ENCODE measurements at places on chromosomes 11 and 22. TPM values are rescaled to one million over a fixed set of nuclear protein-coding genes. Genes with fewer than 3 reads are reported as not detected.

DNA sequence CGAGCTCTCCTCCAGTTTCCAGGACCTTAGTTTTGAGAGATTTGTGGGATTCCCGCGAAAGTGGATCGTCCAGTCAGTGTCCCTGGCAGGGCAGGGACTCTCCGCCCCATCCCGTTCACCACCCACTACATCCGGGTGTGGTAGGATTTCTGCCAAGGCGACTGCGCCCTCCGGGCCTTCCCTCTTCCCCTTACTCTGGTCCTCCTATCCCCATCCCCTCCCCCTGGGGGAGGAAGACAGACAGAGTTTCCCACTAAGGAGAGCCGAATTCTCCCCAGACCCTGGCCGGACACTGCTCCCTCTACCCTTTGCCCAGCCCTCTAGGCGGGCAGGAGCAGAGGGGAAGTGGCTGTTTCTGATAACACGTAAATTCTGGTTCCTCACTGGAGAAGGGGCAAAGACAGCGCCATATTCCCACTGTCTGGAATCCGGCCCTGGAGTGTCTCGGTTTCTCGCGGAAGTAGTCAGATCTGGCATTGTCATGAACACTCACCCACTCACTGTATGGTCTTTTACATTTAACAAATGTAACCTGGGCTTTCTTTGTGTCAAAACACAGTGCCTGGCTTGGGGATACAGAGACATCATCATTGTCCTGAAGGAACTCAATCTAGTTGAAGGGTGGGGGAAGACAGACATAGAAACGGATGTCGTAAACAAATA, 1.1 kb upstream of the NECTIN1 start:
- no peak overlapping the region for H3K27ac ChIP-seq
- H3K27me3 ChIP-seq: peaks cover 19% of the 10 kb centered on the region
- H3K4me1 ChIP-seq: peaks cover 32% of the 10 kb centered on the region
- H3K4me3 ChIP-seq: peak overlapping the region; percentile 88
- H3K36me3 ChIP-seq: no peaks in the 10 kb centered on the region
- peak; percentile 34 for DNase-seq

DNA sequence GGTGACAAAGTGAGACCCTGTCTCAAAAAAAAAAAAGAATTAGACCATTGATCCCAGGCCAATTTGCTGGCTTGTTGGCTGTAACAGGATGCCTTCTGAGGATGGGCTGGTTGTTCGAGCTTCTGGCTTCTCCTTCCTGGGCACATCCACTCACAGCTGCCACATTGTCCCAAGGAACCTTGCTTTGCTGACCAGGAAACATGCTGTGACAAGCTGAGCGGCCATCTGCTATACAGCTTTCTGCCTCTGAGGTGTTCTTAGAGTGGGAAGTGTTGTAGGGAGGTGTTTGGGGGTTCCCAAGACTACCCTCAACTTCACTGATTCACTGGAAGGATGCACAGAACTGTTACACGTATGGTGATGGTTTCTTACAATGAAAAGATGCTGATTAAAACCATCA, 6.5 kb downstream of the SNAP29 start:
- no peaks in the 10 kb centered on the region for H3K27me3 ChIP-seq
- no peak overlapping the region for H3K4me3 ChIP-seq
- H3K27ac ChIP-seq: no peak overlapping the region
- peaks cover 68% of the 10 kb centered on the region for H3K36me3 ChIP-seq

DNA sequence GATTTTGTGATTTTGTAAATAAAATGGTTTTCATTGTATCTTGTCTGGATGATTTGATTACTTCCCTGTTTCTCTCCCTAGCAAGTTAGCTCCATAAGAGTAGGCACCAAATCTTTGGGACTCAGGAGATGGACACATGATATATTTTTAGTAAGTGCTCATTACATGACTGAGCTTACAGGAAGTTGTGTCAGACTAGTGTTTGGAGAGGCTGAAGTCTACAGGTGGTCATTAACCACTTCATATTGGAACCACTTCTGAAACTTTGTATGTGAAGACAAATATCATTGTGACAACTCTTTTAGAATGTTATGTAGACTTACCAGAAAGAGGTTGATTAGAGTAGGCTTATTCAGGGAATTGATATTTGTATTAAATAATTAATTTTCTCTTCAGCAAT, 19.1 kb downstream of the ARHGAP42 start:
- DNase-seq: no peak
- no peaks in the 10 kb centered on the region for H3K36me3 ChIP-seq
- no peak overlapping the region for H3K4me3 ChIP-seq
- no peak overlapping the region for H3K27ac ChIP-seq

GRCh38 chr11:119356349-119357031, 10.0 kb upstream of the MFRP start:
- H3K36me3 ChIP-seq: no peaks in the 10 kb centered on the region
- peaks cover 7% of the 10 kb centered on the region for H3K4me1 ChIP-seq
- peak overlapping the region; percentile 81 for H3K4me3 ChIP-seq
- peak; percentile 75 for DNase-seq

DNA sequence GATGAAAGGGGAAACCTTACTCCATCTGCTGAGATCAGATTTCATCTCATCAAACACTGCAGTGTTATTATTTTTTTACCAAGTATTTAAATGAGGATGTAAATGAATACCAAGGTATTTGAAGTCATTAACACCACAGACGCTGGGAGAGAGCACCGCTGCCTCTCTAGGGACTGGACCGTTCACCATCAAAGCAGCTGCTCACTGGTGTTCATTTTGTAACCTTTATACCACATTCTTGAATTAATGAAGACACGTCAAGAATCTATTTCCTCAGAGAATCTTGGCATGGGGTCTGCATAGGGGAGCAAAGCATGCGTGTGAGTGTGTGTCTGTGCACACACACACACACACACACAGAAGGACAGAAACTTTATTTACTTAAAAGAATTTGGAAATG, 15.6 kb downstream of the SIAE start:
- no peaks in the 10 kb centered on the region for H3K36me3 ChIP-seq
- no peaks in the 10 kb centered on the region for H3K4me1 ChIP-seq
- no peak overlapping the region for H3K27ac ChIP-seq

- no peaks in the 10 kb centered on the region for H3K36me3 ChIP-seq
- H3K4me1 ChIP-seq: no peaks in the 10 kb centered on the region
- H3K27ac ChIP-seq: no peak overlapping the region
- no peak overlapping the region for H3K4me3 ChIP-seq
- H3K27me3 ChIP-seq: no peaks in the 10 kb centered on the region
These were observed 400.5 kb downstream of the NELL1 start for GRCh38 chr11:21069909-21070308.

DNA sequence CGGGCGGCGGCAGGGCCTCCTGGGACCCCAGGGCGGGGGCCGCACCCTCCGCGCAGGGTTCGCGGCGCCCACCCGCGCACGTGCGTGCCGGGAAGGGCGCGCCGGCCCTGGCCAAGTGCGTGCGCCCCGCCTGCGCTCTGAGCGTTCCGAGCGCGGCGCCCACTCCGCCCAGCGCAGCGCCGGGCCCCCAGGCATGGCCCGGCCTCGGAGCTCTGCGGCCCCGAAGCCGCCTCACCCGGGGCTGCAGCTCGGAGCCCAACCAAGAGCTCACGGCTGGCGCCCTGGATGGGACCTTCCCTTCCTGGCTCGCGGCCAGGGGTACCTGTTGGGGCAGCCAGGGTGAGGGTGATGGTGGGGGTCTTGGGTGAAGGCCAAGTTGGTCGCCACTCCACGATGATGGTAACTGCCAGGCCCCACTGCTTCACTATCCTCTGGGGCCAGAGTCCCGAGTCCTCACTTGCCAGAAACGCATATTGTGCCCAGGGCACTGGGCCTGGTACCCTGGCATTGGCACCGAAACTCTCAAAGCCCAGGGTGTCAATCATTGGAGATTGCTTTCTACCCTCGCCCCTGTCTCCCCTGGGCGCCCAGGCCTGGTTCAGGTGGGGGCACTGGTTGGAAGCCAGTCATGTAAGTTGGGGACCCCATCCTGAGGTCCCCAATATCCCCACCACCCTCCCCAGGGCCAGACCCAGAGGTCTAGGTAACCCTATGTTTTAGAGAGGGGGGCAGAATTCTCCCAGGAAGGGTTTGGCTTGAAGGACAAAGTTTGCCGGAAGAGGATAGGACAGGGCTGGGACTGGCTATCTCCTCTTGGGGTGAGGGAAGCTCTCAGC, 882 bp downstream of the ANO1 start:
- peaks cover 58% of the 10 kb centered on the region for H3K27me3 ChIP-seq
- no peaks in the 10 kb centered on the region for H3K4me1 ChIP-seq
- H3K4me3 ChIP-seq: no peak overlapping the region

- H3K27me3 ChIP-seq: no peaks in the 10 kb centered on the region
- H3K4me3 ChIP-seq: no peak overlapping the region
- H3K36me3 ChIP-seq: no peaks in the 10 kb centered on the region
- peaks cover 60% of the 10 kb centered on the region for H3K4me1 ChIP-seq
These were observed 5.5 kb downstream of the OSM start for GRCh38 chr22:30261134-30261533.

GRCh38 chr22:23403152-23403719, 176.9 kb downstream of the IGLL1 start:
- DNase-seq: no peak
- H3K27ac ChIP-seq: no peak overlapping the region
- no peaks in the 10 kb centered on the region for H3K27me3 ChIP-seq
- no peaks in the 10 kb centered on the region for H3K36me3 ChIP-seq

- H3K4me3 ChIP-seq: no peak overlapping the region
- H3K4me1 ChIP-seq: no peaks in the 10 kb centered on the region
- H3K27ac ChIP-seq: no peak overlapping the region
- H3K36me3 ChIP-seq: no peaks in the 10 kb centered on the region
- no peak for DNase-seq
These were observed 143.5 kb downstream of the MIAT start for GRCh38 chr22:26800858-26801257.

DNA sequence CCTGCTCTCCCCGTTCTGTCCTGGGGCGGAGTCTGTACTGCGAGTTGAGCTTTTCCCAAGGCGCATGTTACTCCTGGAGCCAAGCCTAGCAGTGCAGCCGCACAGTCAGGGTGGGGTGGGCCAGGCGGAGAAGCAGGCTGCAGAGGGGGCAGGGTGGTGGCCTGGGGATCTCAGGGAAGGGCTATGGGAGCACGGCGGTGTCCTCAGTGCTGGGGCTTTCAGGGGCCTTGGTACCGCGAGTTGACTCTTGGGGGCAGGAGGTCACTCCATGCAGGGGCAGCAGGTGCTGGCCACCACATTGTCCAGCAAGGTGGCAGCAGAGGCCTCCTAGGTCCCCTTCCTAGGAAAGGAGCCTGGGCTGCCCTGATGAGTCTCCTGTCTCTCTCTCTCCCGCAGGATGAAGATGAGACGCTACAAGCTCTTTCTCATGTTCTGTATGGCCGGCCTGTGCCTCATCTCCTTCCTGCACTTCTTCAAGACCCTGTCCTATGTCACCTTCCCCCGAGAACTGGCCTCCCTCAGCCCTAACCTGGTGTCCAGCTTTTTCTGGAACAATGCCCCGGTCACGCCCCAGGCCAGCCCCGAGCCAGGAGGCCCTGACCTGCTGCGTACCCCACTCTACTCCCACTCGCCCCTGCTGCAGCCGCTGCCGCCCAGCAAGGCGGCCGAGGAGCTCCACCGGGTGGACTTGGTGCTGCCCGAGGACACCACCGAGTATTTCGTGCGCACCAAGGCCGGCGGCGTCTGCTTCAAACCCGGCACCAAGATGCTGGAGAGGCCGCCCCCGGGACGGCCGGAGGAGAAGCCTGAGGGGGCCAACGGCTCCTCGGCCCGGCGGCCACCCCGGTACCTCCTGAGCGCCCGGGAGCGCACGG, 14.9 kb upstream of the MIEF1 start:
- peaks cover 10% of the 10 kb centered on the region for H3K4me1 ChIP-seq
- DNase-seq: no peak
- H3K27me3 ChIP-seq: no peaks in the 10 kb centered on the region
- H3K4me3 ChIP-seq: no peak overlapping the region
- no peak overlapping the region for H3K27ac ChIP-seq
- no peaks in the 10 kb centered on the region for H3K36me3 ChIP-seq

DNA sequence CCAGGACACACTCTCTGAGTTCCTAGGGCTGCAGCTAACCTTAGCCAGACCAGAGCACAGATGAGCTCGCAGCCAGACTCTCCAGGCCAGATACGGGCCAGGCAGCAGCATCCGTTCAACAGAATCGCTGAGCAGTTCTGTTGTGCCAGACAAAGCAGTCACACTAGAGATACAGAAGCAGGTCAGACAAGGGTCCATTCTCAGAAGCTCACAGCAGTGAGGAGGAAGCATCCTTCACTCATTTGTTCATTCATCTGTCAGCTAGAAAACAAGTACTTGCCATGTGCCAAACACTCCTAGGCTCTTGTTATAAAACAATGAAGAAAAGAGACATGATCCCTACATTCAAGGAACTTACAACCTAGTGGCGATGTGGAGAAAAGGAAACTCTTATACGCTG, 2.6 kb downstream of the LMO2 start:
- no peaks in the 10 kb centered on the region for H3K36me3 ChIP-seq
- H3K27me3 ChIP-seq: no peaks in the 10 kb centered on the region
- peaks cover 89% of the 10 kb centered on the region for H3K4me1 ChIP-seq
- peak overlapping the region; percentile 98 for H3K27ac ChIP-seq
- no peak overlapping the region for H3K4me3 ChIP-seq

DNA sequence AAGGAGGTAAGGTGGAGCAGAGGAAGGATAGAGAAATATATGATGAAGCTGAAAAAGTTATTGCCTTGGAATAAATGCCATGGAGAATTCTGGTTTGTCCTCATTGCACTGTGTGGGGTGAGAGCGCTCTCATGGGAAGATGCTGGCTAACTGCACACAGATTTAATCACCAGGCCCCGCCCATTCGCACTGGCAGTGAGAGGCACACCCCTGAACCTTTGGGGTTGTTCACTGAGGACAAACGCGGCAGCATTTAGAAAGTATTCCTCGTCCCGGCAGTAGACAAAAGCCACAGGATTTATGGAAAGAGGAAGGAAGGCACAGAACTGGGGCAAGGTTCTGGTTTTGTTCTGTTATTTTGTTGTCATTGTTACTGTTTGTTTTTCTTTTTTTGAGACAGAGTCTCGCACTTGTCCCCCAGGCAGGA, 70.2 kb downstream of the MED15 start:
- peaks cover 10% of the 10 kb centered on the region for H3K4me1 ChIP-seq
- H3K27me3 ChIP-seq: no peaks in the 10 kb centered on the region
- peaks cover 99% of the 10 kb centered on the region for H3K36me3 ChIP-seq
- peak overlapping the region; percentile 71 for H3K27ac ChIP-seq
- no peak overlapping the region for H3K4me3 ChIP-seq

GRCh38 chr11:116840224-116840745, 2.9 kb upstream of the APOA1 start:
- peaks cover 18% of the 10 kb centered on the region for H3K36me3 ChIP-seq
- peaks cover 10% of the 10 kb centered on the region for H3K4me1 ChIP-seq
- no peak for DNase-seq

GRCh38 chr22:23903328-23903971, 9.3 kb downstream of the MIF start:
- H3K27me3 ChIP-seq: no peaks in the 10 kb centered on the region
- H3K4me1 ChIP-seq: no peaks in the 10 kb centered on the region
- no peak for DNase-seq
- H3K4me3 ChIP-seq: no peak overlapping the region
- no peak overlapping the region for H3K27ac ChIP-seq

Gene SHISA8
- not detected for polyA plus RNA-seq

Gene TECTA
- polyA plus RNA-seq: 0.45 TPM

Gene SYNGR1
- 39.6 TPM for polyA plus RNA-seq

Gene VWA5A
- polyA plus RNA-seq: 3.5 TPM

Gene CHADL
- polyA plus RNA-seq: 0.35 TPM

Gene INPP5J
- polyA plus RNA-seq: 0.03 TPM

Data from CD14-positive monocyte (primary cell).